Activated naive CD8-positive, alpha-beta T cell treated with anti-CD3 and anti-CD28 coated beads, Interleukin-2, amount 50 U/mL, for 16 hours (primary cell): ENCODE measurements at places on chromosomes 16 and 17.
A peak's percentile ranks its signal among the peaks of the same experiment; 100 is the strongest.

- DNase-seq: no peak
Measured at GRCh38 chr17:60006160-60006559, 41.6 kb upstream of the RNFT1 start.

DNA sequence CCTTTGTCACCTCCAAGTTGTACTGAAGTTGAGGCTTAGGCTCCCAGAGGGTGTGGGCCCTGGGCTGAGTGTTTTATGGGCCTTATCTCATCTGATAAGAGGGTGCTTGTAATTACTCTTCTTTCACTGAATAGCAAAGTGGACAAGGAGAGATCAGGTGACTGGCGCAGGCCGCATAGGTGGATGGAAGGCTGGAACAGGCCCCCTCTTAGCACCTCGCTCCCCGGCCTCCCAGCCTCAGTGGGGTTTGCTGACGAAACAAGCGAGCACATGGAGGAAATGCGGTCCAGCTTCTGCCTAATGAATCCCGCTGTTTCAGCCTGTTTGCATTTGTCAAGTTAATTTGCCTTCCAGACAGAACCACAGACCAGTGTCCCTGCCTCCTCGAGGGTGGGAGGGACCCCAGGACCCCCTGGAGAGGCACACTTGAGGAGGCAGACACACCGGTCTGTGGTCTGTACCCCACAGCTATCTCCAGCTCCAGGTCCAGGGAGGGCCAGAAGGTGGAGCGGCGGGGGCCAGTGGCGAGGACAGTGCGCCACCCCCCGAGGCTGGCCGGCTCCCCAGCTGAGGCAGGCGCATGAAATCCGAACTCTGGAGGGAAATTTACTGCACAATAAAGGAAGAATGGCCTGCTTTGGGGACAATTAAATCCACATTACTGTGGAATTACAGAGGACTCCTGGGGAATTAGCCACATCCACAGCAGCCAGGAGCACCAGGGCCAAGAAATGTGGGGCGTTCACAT lies 123.4 kb downstream of the NTN1 start:
- DNase-seq: no peak

DNA sequence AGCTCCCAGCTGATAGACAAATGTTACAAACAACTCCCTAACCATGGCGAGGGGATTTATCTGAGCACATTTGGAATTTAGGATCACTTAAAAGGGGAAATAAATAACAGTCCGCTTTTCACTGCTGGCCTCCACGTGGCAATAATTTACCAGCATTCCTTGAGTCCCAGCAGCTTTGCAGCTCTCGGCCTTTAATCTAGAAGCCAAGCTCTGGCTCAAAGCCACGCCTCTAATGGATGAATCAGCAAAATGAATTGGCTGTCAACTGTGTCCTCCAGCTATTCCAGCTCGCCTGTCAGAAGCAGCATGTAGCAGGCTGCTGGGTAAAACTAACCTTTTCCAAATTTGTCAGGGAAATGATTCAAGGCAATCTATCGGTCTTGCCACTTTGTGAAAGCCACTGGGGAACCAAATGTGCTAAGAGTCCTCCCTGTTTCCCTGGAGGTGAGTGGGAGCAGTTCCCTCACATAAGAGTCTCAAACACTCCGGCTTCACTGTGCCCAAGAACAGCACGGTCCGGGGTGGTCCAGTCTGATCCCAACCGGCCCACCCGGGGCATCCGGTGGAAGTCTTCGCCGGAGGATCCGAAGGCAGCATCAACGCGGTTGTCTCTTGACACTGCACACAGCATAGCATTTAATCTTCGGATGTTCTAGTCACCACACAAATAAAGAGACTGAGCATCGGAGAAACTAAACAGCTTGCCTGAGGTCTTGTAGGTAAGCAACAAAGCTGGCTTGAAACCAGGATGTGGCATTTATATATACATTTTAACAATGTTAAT lies 143.3 kb downstream of the PARN start:
- no peak for DNase-seq

GRCh38 chr17:77906377-77906871 lies 52.1 kb upstream of the TNRC6C start:
- no peak for DNase-seq

DNA sequence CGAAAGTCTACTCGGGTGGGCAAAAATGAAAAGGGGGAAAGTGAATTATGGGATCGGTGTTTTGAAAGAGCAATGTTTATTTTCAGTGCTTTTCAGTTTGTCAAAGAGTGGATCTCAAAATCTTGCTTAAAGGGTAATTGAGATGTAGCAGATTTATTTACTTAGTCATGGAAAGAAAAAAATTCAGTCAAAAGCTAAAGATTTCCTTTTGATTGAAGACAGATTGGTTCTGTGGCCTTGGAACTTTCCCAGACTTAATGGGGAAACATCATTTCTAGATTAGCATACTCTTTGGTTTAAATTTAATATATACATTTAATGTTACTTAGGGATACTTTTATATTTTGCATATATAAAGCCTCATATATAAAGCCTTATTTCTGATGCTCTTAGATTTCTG lies 20.6 kb downstream of the PRKAR1A start:
- DNase-seq: no peak

- no peak for DNase-seq
Measured at GRCh38 chr17:64779376-64780095, 117.4 kb upstream of the SMURF2 start.

- no peak for DNase-seq
Measured at GRCh38 chr16:85943711-85944110, 44.7 kb downstream of the IRF8 start.

DNA sequence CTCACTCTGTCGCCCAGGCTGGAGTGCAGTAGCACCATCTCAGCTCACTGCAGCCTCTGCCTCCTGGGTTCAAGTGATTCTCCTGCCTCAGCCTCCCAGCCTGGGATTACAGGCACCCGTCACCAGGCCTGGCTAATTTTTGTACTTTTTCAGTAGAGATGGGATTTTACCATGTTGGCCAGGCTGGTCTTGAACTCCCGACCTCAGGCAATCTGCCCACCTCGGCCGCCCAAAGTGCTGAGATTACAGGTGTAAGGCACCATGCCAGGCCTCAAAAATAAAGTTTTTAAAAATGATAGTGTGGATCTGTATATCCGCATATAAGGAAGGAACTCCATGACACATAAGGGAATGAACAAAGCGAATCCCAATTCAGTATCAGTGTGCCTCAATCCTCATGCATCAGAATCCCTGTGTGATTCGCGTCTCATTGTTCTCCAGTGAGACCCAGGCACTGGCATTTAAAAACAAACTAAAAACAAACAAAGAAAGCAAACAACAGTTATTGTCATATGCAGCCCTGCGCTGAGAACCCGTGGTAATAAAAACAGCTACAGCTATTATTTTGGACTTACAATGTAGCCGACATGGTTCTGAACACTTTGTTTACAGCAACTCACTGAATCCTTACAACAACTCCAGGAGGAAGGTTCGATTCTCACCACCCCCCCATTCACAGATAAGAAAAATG lies 54.1 kb upstream of the CREBBP start:
- DNase-seq: no peak

DNA sequence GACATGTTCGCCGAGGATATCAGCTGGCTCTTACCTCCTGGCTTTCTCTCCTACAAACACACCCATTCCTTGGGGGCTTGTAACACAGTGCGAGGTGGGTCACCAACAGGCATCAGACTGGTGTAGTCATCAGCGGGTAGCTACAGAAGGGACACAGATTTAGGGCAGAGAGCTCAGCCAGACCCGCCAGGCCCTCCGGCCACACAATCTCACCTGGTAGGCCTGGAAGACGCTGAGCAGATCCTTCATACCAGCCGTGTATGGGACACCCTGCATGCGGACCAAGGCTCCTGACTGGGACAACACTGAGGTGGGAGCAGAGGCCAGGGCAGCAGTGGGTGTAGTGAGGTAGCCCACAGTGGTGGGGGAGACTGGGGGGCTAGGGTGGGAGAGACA lies 5.8 kb downstream of the ESRP2 start:
- DNase-seq: no peak

- no peak for DNase-seq
Measured at GRCh38 chr16:7343243-7343642, 10.6 kb downstream of the RBFOX1 start.

GRCh38 chr16:49620158-49620868 lies 235.6 kb downstream of the ZNF423 start:
- DNase-seq: no peak

- DNase-seq: no peak
Measured at GRCh38 chr17:82055023-82055964, 3.6 kb downstream of the GPS1 start.

DNA sequence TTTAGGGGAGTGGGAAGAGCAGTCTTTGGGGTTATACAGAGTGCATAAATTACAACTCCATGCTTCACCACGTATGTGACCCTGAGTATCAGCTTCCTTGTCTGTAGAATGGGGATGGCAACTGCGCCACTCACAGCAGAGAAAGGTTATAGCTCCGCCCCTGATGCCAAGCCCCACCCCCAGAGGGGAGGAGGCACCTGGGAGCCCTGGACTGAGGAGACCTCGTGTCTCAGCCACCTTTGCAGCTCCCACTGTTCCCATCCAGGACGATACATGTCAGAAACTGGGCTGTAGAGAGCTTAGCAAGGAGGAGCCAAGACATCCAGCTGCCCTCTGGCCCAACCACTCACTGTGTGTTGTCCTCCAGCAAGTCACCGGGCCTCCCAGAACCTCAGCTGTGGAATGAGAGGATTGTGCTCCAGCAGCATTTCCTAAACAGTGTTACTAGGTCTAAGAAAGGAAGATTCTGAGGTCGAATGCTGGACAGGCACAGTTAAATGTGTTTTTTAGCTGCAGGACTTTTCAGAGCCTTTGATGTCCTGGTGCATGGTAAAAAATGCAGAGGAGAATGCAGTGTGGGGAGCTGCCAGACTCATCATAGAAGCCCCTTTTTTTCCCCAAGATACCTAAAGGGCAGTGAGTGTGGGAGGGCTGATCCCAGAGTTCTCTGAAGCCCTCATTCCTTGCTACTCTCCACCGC lies 49.4 kb downstream of the BEAN1 start:
- DNase-seq: no peak

- DNase-seq: peak; percentile 6
Measured at GRCh38 chr16:75011634-75012307, 12.9 kb downstream of the ZNRF1 start.

GRCh38 chr16:85395913-85396878 lies 216.9 kb upstream of the GSE1 start:
- DNase-seq: no peak

DNA sequence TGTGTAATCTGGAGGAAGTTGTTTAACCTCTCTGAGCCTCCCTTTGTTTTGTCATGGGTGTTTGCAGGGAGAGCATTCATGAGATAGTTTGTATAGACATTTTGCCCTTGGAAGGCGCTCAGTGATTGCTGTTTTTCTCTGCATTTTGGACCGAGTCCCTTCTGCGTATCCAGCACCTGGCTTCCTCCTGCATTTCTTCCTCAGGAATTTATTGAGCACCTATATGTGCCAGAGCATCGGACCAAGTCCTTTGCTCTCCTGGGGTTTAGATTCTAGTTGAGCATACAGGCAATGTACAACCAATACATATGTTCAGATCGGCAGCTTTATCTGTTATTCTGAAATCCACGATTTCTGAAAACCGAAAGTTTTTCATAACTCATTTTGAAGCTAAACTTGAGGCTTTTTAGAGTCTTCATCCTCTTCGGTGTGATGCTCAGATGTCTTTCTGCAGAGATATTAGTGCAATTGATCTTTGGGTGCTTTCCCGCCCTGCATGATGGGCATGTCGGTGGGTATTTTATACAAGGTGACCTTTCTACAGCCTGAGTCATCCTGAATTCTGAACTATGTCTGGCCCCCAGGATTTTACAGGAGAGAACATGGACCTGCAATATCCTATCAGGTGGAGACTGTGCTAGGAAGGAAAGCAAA lies 4.1 kb downstream of the IL4R start:
- no peak for DNase-seq

GRCh38 chr17:58304750-58305486 lies 23.7 kb downstream of the TSPOAP1 start:
- DNase-seq: no peak

- DNase-seq: no peak
Measured at GRCh38 chr17:8829036-8829941, 30.1 kb upstream of the MFSD6L start.

- DNase-seq: no peak
Measured at GRCh38 chr17:31291820-31292219, 5.2 kb downstream of the OMG start.

GRCh38 chr17:7560172-7561027 lies 1.3 kb upstream of the SENP3 start:
- DNase-seq: no peak

DNA sequence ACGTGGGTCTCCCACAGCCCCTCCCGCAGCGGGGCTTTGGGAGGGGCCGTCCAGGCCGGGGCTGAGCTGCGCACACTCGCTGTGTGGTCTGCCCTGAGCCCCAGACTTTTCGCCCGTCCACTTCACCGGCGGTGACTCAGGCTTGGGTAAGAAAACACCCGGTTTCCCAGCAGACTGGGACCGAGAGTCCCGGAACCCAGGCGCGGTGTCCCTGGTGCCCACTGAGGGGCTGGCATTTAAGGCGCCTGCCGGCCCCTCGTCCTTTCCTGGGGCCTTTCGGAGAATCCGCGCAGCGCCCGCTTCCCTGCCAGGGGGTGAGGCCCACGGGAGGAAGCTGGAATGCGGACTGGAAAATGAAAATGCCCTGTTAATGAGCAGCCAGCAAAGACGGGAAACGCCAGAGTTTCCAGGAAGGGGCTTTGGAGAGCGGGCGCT lies 100.3 kb downstream of the C16orf95 start:
- no peak for DNase-seq

DNA sequence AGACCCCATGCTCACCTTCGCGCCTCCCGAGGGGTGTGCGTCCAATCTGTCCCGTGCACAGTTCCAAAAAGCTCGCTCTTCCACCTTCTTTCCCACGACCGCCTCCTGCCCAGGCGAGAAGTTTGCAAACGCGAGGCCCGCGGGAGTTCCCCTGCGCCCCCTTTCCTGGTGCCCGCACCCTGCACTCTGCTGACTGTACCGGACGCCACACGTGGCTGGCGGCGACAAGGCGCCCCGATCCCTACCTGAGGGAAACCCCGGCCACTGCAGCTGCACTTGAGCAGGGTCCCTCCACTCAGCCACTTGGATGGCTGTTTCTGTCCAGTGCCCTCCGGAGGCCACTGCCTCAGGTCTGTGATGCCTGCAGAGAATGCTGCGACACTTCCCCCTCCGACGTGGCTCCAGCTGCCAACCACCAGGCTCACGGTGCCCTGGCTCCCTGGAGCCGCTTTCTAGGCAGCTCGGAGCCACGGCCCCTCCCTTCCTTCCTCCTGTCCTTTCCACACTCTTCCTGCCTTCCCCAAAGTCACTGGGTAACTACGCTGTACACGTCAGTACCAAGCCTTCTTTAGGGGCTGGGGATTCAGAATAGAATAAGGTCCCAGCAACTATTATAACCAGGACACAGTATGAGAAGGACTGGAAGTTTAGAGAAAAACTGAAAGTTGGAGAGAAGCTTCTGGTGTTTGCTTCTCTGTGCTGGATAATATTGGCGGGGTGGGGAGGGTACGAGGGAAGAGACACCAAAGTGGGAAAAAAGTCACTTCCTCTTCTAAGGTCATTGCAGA lies at the start of gene MLKL:
MLKL (minus strand) TSS at position 425 of the 788 bp plus-strand sequence. CDS start 5,105 bp downstream, outside the sequence.
- peak; percentile 21 for DNase-seq

GRCh38 chr16:83661656-83662055 lies 146.1 kb upstream of the HSBP1 start:
- DNase-seq: no peak

- no peak for DNase-seq
Measured at GRCh38 chr17:77101521-77102410, 39.0 kb upstream of the SEC14L1 start.
